Upper lobe of right lung (tissue), 1 donor: ENCODE measurements at places on chromosomes 5 and 9. TPM values are rescaled to one million over a fixed set of nuclear protein-coding genes. Genes with fewer than 3 reads are reported as not detected.
A peak's percentile ranks its signal among the peaks of the same experiment; 100 is the strongest.

LECT2 gene
- total RNA-seq, result not detected

GRCh38 chr9:83209188-83209731, 146.3 kb upstream of the RASEF start:
- H3K27ac ChIP-seq, result no peak overlapping the region
- no peaks in the 10 kb centered on the region for H3K4me1 ChIP-seq
- no peaks in the 10 kb centered on the region for H3K36me3 ChIP-seq
- H3K27me3 ChIP-seq, result no peaks in the 10 kb centered on the region
- DNase-seq, result no peak

- peak overlapping the region; percentile 49 for H3K27ac ChIP-seq
- DNase-seq, result no peak
- no peaks in the 10 kb centered on the region for H3K36me3 ChIP-seq
- no peak overlapping the region for H3K4me3 ChIP-seq
- no peaks in the 10 kb centered on the region for H3K27me3 ChIP-seq
These were observed 29.3 kb downstream of the MARVELD2 start for GRCh38 chr5:69444127-69444754.

DNA sequence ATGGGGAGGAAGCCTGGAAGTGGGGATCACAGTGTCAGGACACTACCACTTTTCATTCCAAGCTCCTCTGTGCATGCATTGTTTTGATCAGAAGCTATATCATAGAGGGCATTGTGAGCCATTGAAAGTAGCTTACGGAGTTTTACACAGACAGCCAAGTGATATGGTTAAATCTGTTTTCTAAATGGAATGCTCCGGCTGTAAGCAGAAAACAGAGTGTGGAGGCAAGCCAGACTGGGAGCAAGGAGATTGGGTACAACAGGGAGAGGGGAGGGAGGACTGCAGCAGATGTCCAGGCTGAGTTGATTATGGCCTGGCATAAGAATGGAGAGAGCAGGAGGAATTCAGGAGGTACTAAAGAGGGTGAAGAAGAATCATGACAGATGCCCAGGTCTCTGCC, 15.5 kb upstream of the SOWAHA start:
- H3K27ac ChIP-seq, result no peak overlapping the region
- DNase-seq, result no peak
- no peaks in the 10 kb centered on the region for H3K4me1 ChIP-seq
- H3K36me3 ChIP-seq, result no peaks in the 10 kb centered on the region
- no peak overlapping the region for H3K4me3 ChIP-seq
- H3K27me3 ChIP-seq, result peaks cover 7% of the 10 kb centered on the region

ACOT12 gene
- not detected for total RNA-seq

DNA sequence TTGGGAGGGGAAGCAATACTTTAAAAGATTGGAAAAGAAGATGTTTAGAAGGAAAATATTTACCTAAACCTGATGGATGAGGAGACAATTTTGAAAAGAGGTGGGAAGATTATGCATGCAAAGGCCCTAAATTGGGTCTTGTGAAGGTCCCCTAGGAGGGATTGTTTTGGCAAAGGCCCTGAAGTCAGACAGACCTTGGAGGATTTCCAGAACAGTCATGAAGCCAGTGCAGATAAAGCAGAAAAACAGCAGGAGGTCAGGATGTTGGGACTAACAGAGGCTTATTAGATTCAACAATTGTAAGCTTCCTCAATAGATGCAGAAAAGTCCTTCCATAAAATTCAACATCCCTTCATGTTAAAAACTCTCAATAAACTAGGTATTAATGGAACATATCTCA, 361.0 kb upstream of the CDH6 start:
- H3K4me1 ChIP-seq, result no peaks in the 10 kb centered on the region
- H3K27ac ChIP-seq, result no peak overlapping the region
- H3K27me3 ChIP-seq, result no peaks in the 10 kb centered on the region
- no peak overlapping the region for H3K4me3 ChIP-seq
- DNase-seq, result no peak

CCDC192 gene
- not detected for total RNA-seq

SLF1 gene
- 6.2 TPM for total RNA-seq

SLC36A3 gene
- not detected for total RNA-seq

GRCh38 chr9:133838859-133839507, 100.8 kb upstream of the SARDH start:
- H3K4me3 ChIP-seq, result no peak overlapping the region
- peaks cover 4% of the 10 kb centered on the region for H3K4me1 ChIP-seq
- no peaks in the 10 kb centered on the region for H3K27me3 ChIP-seq

CDC26 gene
- 29.5 TPM for total RNA-seq

DNA sequence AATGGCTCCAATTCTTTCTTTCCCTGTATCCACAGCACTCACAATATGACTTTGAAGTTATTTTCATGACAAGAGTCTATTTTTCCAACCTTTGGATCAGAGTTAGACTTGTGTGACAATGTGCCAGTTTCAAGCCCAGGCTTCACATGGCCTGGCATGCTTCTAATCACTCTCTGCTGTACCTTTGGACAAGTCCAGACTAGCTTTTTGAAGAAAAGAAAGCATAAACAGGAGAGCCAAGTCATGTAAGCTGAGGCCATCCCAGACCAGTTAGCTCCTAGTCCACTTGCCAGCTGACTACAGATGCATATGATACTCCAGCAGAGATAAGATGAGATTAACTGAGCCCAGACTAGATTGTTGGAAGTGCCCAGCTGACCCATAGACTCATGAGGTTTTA, 513.6 kb upstream of the C9orf72 start:
- no peaks in the 10 kb centered on the region for H3K4me1 ChIP-seq
- H3K4me3 ChIP-seq, result no peak overlapping the region
- H3K27ac ChIP-seq, result no peak overlapping the region
- H3K27me3 ChIP-seq, result no peaks in the 10 kb centered on the region
- no peaks in the 10 kb centered on the region for H3K36me3 ChIP-seq
- no peak for DNase-seq

GRCh38 chr5:138972230-138972629, 97.1 kb upstream of the LRRTM2 start:
- DNase-seq, result no peak
- H3K36me3 ChIP-seq, result no peaks in the 10 kb centered on the region
- H3K4me1 ChIP-seq, result peaks cover 33% of the 10 kb centered on the region
- no peak overlapping the region for H3K4me3 ChIP-seq

DNA sequence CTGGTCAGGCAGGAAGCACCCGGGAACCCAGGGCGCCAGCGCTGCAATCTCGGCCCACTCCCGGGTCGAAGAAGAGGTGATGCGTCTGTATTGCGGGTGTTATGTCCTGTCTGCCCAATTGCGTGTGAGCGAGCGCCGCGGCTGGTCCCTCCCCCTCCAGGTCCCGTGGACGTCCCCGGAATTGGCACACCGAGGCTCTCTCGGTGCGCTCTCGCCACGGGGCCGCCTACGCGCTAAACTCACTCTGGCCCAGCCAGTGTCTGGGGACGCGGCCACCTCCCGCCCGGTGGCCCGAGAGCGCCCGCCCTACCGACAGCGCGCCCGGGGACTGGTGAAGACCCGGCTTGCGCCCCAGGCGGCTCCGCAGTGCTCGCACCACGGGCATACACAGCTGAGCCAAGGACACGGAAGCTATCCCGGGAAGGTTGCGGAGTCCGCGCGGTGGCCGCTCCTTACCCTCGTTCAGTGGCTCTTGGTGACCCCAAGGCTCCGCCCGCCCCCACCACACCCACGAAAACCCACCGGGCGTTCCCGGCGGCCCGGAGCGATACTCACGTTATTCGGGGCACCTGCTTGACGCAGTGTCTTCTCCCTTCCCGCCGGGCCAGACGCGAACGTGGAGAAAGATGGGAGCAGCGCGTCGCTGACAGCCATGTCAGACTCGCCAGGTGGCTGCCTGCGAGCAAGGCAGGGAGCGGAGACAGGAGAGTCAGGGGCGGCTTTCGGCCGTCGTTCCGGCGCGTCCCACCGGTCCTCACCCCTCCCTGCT, 1.0 kb downstream of the KLF4 start:
- peaks cover 17% of the 10 kb centered on the region for H3K36me3 ChIP-seq
- H3K27ac ChIP-seq, result peak overlapping the region; percentile 93
- H3K4me1 ChIP-seq, result peaks cover 18% of the 10 kb centered on the region
- peaks cover 3% of the 10 kb centered on the region for H3K27me3 ChIP-seq
- peak overlapping the region; percentile 77 for H3K4me3 ChIP-seq
